ENCODE measurements at places on chromosomes 1 and 21.

GRCh38 chr1:201369209-201369608 lies 8.3 kb downstream of the TNNT2 start:
- DNase-seq: no peak

DNA sequence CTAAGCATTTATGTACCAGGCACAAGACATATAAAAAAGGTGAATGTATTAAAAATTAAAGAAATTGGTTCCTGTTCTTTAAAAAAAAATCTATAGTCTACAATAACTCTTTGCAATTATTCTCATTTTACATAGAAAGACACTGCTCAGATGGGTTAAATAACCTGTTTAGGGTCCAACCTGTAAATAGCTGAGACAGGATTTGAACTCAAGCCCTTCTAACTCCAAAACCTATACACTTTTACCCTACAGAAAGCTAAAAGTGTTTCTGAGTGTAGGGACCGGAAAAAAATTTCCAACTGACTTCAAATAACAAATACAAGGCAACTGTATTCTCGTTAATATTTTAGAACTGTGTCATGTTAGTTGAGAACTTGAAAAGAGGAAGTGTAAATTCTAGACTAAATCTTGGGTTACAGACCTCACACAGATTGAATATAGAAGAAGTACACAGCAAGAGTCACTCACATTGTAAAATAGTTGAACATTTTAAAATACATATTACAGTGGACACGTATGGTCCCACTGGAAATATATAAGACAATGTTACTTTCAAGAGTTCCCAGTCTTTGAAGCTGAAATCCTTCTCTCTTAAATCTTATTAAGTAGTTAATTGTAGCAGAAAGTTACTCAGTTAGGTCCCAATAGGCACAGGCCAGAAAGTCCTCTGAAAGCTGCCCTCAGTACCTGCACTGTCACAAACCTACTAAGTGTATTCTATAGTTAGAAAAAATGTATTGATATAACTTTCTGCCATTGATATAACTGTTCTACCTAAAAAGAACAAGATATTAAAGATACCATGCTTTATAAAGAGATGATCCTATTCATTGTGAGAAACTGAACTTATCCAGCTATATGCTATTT lies 7.3 kb downstream of the EDEM3 start:
- DNase-seq: no peak

- no peak for DNase-seq
These were observed 36.7 kb downstream of the PARP1 start for GRCh38 chr1:226371027-226371694.

- no peak for DNase-seq
These were observed 17.5 kb upstream of the IGFN1 start for GRCh38 chr1:201172999-201173610.

DNA sequence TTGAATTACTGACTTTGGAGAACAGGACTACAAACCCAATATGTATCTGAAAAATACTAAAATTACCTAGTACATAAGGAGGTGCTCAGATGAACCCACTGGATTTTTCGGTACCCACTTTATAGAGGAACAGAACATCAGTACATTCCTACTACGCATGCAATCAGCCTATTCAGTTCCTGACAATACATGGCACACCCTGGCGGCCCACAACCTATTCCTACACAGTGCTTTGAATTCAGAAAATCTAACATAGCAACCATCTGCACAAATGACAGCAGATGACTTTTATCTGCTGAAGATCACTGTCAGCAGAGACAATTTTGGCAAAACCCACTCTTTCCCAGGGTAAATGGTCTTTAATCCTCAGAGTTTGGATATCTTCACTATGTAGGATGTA lies 257.1 kb upstream of the GREM2 start:
- no peak for DNase-seq

- DNase-seq: no peak
These were observed 739 bp upstream of the IFI6 start for GRCh38 chr1:27672750-27673112.

GRCh38 chr1:228457017-228457395 lies 30.2 kb upstream of the RNF187 start:
- DNase-seq: no peak

DNA sequence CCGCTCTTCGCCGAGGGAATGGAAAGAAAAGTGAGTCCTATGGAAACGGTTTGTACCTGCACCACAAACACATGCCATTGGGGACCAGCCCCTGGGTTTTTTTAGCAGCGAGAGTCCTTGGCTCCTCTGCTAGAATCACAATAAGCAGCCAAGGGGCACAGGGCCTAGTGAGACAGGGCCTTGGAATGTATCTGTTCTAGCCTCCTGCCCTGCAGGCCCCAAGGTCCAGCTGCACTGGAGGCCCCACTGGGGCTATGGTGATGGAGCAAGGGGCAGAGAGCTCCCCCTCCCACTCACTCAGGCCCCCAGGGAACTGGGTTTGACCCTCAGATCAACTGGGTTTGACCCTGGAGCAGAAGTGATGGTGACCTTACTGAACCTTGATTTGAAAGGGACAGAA lies 14.4 kb downstream of the SHISA4 start:
- no peak for DNase-seq

GRCh38 chr1:39116860-39117728 lies 87.4 kb upstream of the MACF1 start:
- DNase-seq: no peak

- no peak for DNase-seq
These were observed 126.9 kb upstream of the PLPPR5 start for GRCh38 chr1:99131546-99131945.

- DNase-seq: no peak
These were observed 285.6 kb downstream of the GRIK1 start for GRCh38 chr21:29654203-29654602.

DNA sequence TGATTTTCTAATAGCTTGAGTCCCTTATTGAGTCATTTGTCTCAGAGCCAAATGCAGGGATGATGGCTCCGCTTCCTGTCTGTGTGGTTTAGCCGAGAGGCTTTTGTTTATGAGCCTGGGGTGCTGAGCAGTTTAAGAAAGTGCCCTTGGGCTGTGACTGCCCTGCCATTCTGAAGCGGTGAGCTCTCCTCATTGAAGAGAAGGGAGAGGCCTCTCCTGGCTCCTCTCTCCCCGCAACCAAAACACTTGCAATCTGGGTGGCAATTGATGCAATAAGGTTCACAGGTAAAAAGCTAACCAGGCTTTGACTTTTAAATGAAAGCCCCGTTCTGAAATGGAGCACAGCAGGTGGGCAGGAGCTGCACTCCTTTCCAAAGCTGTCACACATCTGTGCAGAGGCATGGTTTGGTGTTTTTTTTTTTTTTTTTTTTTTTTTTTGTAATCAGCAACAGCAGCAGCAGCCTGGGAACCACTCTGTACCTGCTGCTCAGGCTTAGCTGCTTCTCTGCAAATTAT lies 403.7 kb downstream of the SIPA1L2 start:
- no peak for DNase-seq

DNA sequence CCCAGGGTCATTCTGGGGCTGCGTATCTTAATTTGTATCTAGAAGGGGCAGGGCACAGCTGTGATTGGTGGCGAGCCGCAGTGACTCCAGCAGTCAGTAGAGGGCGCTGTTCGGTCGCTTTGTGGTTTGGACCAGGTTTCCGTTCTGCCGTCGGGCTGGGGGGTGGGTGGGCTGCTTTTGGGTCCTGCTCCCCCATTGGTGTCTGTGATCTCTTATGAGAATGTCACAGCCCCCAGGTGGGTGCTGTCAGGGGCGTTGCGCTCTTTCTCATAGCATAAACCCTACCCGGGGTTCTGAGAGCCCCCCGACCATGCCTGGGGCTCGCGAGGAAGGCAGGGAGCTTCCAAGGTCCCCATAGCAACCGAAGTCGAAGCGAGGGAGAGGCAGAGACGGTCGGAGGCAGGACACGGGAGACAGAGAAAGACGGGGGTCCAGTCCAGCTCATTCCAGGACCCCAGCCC lies 5.4 kb downstream of the TFF3 start:
- peak; percentile 34 for DNase-seq

DNA sequence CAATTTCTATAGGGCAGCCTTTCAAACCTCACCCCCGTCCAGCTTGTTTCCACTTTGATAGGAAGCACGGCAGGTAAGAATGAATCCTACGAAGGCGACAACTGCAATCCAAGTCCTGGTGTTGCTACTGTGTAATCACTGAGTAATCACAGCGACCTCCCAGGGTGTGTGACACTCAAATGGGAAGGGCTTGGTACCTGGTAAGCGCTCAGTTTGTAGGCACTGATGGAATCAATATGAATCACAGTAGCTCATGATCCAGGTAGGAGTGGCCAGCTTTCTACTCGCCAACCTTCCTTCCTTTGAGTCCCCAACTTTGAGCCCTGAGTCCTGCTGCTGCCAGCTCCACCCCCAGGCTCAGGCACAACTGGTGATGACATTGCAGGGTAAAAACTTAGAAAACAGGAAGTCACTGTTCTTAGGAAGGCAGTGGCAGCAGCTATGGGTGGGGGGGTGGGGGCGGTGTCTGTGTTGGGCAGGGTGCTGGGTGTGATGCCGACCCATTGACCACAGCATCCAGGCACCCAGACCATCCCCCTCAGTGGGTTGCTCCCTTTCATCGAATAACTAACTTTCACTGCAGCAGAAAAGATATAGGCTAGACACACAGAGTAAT lies 70.7 kb downstream of the CD247 start:
- no peak for DNase-seq

GRCh38 chr1:180572760-180573159 lies 14.0 kb downstream of the OVAAL start:
- DNase-seq: no peak

DNA sequence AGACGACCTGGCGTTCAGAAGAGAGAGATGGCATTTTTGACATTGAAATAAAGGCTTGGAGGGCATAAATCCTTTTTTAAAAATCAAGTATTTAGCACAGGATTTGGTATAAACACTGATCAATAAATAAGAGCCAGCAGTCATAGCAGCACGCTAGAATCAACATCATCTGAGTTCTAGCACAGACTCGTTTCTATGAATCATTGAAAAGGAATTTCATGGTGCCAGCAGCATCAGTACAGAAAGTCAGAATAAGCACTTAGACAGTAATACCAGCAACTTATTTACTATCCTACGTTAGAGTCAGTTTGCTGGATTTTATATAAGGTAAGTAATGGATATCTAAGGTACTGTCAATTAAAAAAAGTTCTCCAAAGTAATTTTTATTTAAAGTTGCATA lies 119.3 kb downstream of the HLCS start:
- no peak for DNase-seq

DNA sequence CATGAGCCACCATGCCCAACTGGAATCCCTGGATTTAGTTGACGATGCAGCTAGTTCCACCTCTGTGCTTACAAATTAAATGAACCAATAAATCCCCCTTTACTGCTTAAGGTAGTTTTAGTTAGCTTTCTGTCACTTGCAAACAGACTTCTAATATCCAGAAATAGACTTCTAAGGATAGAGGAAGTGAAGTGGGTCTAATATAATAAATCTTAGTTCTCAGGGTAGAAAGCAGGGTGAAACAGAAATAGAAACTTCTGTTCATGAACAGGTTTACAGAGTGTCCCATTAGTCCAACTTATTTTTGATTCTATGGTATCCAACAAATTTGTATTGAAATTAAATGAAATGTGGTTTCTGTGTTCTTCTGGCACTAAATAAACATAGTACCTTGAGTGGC lies 20.1 kb downstream of the BCAS2 start:
- DNase-seq: no peak

DNA sequence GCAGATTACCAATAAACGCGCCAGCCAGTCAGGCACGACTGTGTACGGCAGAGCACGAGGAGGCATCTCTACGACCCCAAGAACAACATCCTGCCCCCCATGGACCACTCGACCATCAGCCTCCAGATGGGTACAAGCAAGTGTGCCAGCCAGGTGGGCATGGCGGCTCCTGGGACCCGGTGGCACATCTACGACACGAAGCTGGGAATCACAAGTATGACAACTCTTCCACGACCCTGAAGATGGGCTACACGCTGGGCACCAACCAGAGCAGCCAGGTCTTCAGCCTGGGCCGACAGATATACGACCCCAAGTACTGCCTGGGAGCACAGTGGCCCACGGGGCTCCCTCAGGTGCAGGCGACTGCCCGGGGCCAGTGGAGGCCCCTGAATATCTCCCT lies 217.6 kb downstream of the POTED start:
- no peak for DNase-seq

- no peak for DNase-seq
These were observed 118.2 kb downstream of the FAF1 start for GRCh38 chr1:50841791-50842387.

DNA sequence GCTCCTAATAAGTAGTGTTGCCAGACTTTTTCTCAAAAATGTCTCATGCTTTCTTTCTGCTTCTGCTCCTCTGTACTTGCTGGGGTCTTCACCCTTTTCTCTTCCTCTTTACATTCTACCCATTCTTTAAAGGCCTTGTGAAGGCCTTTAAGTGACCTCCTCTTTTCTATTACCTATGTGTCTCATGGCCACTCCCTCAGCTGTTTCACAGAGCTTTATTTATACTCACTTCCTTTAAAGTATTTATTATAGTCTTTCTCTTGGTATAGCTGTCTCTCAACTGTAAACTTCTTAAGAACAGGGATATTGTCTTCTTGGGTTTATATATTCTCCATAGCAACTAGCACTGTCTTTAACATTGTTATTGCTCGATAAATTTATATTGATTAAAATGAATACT lies 792 bp downstream of the GOLPH3L start:
- no peak for DNase-seq

DNA sequence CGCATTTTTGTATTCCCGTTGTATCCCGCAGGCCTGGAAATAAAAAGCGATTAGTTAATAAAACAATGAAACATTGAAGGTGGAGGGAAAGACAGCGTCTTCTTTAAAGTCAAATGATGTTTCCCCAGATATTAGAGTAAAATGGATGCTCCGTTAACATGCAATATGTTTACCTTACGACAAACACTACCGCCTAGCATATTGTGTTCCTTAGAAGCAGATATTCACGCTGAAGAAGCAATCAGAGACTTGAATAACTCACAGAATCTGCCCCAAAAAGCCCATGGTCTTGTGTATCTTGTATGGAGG lies 583 bp upstream of the B4GALT3 start:
- DNase-seq: no peak

- no peak for DNase-seq
These were observed 330.2 kb upstream of the FMN2 start for GRCh38 chr1:239761509-239761908.

GRCh38 chr1:151002611-151003010 lies 4.1 kb downstream of the MINDY1 start:
- no peak for DNase-seq

DNA sequence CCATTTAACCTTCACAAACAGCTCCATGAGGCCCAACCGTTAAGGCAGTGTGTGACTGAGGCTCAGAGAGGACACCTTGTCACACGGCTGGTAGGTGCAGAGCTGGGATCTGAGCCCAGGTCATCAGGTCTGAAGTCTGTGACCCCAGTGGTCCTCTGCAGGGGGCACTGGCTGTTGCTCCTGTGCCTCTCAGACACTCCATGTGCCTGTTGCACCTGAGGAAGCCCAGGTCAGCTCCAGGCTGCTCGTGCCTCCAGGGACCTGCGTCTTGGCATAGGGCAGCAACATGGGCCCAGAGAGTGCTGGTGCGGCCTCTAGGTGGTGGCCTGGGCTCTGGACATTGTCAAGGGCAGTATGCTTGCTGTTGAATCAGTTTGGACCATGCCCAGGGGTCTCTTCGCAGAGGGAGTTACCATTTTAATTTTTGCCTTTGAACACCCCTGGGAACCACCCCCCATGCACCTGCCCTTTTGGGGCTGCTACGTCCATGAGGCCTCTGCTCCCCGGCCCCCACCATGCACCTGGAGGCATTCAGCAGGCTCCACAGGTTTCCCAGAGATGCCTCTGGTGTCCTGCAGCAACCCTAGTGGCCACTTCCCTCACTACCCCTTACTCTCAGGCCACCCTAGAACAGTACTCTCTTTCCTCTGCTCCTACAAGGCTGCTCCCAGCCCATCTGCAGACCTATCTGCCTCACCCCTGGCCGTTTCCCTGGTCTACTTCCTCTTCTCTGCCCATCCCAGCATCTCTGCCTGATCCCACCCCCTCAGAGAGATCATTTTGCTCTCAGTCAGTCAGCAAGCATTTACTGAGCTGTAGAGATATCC lies 25.2 kb upstream of the EPS8L3 start:
- DNase-seq: no peak
